ENCODE measurements at places on chromosomes 1 and 21.

DNA sequence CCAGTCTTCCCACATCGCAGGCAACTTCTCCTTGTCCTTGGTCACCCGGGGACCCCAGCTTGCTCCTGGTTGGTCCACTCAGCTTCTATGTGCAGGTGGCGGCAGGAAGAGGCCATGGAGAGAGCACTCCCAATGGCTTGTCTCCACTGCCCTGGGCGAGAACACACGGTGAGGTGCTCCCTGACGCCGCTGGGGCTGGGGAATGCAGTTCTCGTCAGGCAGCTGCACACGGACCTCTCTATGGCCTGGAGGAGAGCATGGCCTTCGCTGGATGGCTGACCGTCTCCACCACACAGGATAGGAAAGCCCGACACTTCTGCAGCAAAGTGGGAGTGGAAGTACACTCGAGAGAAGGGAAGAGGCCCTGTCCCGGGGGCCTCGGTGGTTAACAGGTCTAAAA lies 11.8 kb downstream of the C1orf174 start:
- no peak for DNase-seq

DNA sequence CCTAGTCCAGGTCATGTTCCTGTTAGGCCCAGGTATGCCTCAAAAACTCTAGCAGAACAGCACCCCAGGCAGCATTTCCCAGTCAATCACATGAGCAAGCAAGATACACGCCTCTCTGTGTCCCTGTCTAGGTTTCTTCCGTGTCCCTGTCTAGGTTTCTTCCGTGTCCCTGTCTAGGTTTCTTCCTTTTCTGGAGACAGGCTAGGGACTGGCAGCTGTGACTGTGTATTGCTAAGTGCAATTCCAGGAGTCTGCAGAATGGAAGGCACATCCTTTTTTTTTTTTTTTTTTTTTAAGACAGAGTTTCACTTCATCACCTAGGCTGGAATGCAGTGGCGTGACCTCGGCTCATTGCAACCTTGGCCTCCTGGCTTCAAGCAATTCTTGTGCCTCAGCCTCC lies 77.6 kb downstream of the SETD4 start:
- DNase-seq = no peak

- no peak for DNase-seq
These were observed 344.3 kb downstream of the DUSP10 start for GRCh38 chr1:221397606-221398005.

DNA sequence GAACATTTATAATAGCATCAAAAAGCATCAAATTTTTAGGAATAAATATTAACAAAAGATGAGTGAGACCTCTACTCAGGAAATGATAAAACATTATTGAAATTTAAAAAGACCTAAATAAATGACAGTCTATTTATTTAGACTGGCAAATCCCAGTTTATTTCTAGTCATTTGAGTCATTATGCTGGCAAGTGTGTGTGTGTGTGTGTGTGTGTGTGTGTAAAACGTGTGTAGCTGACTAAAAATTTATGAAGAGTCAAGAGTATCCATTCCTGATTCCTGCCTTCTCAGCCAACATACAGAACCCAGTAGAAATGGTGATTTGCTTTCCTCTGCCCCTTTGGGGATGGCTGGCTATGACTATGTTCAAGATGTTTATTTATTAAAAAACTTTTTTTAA lies 46.2 kb downstream of the OSBPL9 start:
- DNase-seq = no peak

DNA sequence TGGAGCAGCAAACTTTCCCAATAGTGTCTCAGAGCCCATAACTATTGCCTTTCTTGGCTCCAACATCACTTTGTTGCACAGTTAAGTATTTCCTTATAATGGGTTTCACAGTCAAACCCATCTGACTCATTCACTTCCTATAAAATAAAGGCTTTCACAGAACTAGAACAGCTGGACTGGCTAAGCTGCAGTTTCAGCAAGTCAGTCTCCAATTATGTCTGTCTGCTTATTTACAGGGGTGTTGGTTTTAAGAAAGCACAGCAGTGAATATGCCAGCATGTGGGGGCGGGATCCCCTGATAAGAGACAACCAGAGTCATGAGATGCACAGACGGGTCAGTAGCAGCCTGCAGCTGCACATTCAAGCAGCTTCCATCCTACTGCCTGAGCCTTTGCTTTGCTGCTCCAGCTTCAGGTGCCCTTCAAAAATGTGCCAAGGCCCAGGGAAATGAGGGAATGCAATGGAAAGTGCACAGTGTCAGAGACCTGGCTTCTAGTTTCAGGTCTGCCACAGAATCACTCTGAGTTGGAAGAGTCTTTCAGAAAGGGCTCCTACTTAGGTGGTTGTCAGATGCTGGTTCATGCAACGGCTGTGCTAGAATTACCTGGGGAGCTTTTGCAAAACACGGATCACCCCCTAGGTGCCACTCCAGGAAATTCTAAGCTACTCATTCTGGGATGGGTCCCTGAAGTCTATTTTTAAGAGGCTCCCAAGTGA lies 24.8 kb downstream of the RNF19B start:
- DNase-seq = no peak

GRCh38 chr1:56424744-56425493 lies 154.4 kb downstream of the PLPP3 start:
- DNase-seq = no peak

- no peak for DNase-seq
These were observed 468 bp upstream of the MX1 start for GRCh38 chr21:41425588-41425953.

DNA sequence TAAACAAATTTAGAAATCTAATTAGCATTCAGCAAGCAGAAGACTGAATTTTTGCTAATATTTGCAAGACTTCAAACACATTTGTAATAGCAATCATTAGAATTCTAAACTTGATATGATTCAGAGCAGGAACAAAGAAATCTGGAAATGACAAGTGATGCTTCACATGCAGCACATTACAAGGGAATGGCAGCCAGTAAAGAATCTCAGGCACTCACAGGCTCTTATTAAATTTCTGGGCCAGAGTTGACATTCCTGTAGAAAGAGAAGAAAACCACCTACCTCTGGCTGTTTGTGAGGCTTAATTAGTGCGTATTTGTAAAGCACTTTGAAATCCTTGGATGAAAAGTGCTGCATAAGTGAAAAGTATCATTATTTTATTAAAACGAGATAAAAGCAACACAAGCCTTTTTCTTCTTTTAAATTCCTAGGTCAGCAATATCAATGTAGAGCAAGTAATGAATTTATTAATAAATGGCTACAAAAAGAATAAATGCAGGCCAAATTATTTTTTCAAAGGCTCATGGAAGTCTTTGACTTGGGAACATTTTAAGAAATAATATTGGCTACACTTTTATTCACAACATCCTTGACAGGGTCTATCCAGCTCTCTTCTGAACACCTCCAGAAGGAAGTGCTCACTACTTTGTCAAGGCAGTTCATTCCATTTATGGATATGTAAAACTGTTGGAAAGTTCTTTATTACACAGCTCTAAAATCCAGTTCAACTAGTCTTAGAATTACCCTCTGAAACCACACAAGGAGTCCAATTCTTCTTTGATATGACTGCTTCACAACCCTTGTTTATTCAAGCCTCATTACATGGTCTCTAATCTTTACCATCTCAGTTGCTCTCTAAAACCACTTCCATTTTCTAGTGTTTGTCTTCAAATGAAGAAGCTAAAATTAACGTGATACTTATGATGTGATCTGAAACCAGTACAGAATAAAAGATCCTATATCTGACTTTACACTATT lies 32.1 kb upstream of the SCYL3 start:
- no peak for DNase-seq

DNA sequence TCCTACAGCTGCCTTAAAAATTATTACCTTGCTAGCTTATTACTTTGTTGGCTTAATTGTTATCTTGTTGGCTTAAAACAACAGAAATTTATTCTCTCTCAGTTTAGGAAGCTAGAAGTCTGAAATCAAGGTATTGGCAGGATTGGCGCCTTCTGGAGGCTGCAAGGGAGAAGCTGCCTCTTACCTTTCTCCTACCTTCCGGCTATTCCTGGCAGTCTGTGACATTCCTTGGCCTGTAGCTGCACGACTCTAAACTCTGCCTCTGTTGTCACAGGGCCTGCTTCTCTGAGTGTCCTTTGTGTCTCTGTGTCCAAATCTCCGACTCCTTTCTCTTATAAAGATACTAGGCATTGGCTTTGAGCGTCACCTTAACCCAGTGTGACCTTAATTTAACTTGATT lies 579.9 kb upstream of the B3GALT2 start:
- no peak for DNase-seq

DNA sequence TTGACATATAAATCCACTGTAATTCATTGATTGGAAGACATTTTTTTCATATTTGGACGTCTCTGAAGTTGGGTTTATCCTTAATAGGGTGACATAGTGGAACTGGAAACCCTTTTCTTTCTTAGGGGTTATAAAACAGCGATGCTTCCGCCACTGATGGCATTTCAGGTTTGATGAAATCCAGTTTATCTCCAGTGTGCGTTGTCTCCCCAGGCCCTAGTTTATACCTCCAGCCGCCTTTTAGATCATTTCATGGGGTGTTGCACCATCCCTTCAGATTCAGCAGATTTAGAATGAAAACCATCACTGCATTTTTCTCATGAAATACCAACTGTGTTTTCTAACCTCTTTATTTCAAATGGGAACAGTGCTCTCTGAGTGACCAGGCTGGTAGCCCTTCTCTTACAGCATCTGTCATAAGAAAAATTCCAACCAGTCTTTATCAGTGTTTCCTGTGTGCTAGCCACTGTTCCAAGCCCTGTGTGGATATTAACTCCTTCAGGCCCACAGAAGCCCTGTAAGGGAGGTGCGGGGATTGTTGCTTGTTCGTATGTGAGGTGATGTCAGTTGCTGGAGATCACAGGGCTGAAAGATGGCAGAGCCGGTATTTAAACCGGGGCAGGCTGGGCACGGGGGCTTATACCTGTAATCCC lies 19.0 kb downstream of the H6PD start:
- no peak for DNase-seq

DNA sequence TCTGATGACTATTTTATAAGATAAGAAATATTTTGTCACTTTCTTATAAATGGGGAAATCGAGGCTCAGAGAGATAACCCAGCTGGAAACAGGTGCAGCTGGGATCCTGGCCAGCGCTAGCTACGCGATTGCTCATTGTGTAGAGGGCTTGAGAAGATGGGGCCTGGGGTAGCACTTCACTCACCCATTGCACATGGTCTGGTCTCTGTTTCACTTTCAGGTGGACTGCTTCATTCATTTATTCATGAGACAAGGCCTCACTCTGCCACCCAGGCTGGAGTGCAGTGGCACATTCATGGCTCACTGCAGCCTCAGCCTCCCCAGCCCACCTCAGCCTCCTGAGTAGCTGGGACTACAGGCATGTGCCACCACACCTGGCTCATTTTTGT lies 23.8 kb downstream of the UBE4B start:
- no peak for DNase-seq

DNA sequence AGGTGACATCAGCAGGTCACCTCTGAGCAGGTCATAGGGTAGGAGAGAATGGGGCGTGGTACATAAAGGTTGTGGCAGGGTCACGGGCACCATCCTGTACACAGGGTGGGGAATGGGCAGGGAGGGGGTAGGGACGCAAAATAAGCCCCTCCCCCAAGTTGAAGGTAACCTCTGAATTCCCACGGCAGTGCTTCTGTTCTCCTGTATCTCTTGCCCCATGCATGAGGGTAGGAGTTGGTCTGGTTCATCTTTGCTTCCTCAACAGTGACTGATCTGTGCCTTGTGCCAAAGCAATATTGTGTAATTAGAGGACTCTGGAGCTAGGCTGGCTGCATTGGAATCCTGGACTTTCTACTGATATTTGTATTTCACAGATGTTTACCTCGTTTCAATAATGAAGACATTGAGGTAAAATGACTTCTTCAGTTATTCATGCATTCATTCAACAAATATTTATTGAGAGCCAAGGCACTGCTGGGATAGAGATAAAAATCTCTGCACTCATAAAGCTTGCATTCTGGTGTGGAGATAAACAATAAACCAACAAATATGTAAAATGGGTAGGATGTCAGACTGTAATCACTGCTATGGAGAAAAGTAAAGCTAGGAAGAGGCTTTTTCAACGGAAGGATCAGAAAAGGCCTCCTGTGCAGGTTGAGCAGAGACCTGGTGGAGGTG lies 18.4 kb upstream of the GFI1 start:
- DNase-seq = no peak

GRCh38 chr1:62621907-62622306 lies 24.6 kb downstream of the ANGPTL3 start:
- no peak for DNase-seq

Measured in activated naive CD4-positive, alpha-beta T cell (primary cell).